AG09319 (cell line): ENCODE measurements at places on chromosomes 1 and 21.

GRCh38 chr1:218658269-218658668, 313.1 kb downstream of the TGFB2 start:
- DNase-seq = no peak

DNA sequence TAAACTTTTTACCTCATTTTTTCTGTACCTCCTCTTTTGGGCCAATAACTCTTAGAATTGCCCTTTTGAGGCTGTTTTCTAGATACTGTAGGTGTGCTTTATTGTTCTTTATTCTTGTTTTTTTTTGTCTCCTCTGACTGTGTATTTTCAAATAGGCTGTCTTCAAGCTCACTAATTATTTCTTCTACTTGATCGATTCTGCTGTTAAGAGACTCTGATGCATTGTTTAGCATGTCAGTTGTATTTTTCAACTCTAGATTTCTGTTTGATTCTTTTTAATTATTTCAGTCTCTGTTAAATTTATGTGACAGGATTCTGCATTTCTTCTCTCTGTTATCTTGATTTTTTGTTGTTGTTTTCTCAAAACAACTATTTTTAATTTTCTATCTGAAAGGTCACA, 130.3 kb downstream of the PHTF1 start:
- no peak for DNase-seq

GRCh38 chr1:47661040-47661439, 223.2 kb downstream of the FOXD2 start:
- no peak for DNase-seq

DNA sequence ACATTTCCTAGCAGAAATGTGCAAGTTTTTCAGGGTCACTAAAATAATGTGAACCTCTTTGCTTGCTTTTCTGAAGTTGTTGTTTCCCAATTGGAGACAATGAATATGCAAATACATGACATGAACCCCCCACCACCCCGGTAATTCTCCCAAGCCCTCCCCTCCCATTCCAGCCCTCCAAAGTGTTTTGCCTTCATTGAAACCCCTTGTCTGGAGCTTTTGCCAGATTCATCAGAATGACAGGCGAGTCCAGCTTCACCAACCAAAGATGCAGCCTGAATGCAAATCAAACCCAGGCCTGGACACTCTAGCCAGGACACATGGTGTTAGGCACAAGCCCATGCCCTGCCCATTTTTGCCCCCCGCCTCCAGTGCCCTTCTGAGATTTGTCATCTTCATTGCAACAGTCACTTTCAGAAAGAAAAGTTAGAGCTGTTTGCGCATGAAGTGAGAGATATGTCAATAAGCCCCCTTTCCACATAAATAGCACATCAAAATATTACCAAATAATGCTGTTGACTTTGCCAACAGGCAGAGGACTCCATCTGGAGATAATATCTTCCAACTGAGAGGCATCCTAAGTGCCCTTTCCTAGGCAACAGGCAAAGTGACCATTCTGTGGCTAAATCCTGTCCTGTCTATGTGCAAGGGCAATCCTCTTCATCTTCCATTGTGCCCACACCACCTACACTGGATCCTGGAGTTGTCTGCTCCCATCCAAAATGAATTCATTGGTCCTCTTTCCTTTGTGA, 145.6 kb upstream of the NFIA start:
- no peak for DNase-seq

- DNase-seq = no peak
These were observed 608 bp downstream of the SNRNP40 start for GRCh38 chr1:31295874-31296485.

GRCh38 chr21:37358397-37358796, 8.2 kb upstream of the DYRK1A start:
- DNase-seq = no peak

DNA sequence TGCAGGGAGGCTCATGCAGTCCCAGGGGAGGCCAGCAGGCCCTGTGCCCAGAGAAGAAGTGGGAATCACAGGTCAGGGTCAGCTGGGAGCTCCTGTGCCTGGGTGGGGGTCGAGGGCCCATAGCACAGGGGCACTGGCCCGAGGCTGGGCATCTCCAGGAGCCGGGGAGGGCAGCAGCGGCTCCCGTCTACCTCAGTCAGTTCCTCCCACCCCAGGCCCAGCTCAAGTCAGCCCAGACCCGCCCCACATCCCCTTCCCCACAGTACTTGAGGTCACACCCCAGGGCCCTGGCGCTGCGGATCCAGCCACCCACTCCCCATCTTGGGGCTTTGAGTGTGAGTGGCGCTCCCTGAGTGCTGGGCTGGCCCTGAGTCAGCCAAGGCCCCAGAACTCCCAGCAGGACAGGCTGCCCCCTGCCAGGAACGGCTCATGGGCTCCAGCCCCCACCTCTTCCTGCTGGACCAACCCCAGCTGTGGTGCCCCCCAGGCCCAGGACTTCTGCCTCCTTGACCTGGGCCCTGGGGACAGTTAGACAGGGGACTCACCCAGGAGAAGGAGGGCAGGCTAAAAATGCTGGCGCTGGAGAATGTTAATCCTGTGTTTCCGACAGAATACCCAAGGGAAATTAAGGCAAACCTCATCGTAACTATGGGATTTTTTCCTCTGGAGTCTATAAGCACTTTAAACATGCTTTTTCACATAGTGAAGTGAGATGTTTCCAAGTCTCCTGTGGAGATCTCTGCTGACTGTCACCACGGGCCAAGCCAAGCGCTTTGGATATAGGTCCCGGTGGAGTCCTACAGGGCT, 68.8 kb upstream of the COL6A1 start:
- DNase-seq = no peak

DNA sequence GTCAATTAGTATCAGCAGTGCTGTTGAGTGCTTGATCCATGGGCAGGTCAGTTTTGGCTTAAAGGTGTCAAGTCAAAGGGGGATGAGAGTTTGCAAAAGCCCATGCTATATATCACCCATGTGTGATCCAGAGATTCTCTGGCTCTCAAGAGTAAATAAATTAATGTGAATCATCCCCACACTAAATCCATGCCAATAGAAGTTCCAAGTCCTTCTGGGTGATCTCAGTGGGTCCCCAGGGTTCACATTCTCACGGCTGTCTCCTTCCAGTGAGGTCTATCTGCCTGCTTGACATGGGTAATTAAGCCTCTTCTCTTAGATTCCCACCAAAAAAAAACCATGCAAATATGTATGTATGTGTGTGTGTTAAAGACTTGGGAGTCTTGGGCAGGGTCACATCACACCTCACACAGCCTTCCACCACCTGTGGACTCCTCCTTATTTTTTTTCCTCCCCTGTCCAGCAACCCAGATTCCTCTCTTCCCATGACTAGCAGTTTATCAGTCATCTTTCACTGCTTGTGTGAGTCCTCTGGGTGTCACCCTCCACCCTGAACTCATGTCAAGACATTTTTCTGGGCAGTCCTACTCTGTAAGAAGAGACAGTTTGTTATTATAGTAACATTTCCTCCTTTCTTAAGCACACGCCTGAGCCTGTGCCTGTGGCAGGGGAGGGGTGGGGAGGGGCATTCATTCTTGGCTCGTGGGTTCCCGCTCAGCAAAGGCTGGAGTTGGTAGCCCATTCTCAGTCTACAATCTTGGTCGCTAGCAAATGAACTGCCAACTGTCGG, 14.3 kb upstream of the S100A11 start:
- no peak for DNase-seq

DNA sequence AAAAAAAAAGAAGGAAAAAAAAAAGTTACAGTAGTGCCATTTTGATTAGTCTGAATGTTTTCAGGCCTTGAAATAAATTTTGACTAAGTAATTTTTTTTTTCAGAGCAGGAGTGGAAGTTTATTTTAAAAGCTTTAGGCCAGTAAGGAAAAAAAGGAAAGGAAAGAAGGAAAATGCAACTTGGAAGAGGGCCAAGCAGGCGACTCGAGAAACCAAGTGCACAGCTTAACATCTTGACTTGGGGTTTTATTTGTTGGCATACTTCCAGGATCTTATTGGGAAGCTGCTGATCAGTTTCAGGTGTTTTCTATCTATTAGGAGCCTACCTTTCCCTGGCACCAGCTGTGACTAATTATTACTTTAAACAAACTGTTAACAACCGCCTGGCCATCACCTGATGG, 41.7 kb downstream of the ATF3 start:
- DNase-seq = no peak

DNA sequence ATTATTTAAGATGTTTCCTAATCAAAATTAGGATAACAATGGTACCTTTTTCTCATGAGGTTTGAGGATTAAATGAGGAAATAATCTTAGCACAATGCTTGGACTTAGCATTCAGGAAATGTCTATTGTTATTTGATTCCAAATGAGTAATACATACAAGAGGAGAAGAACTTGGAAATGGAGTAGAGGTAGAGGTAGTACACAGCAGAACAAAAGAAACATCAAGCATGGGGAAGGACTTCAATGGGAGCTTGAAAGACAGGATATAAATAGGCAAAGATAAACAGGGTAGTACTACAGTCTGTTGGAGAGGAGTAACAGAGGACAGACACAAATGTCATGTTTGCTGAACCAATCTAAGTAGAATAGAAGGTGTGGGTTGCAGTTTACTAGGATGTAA, 59.5 kb upstream of the RGS2 start:
- no peak for DNase-seq

DNA sequence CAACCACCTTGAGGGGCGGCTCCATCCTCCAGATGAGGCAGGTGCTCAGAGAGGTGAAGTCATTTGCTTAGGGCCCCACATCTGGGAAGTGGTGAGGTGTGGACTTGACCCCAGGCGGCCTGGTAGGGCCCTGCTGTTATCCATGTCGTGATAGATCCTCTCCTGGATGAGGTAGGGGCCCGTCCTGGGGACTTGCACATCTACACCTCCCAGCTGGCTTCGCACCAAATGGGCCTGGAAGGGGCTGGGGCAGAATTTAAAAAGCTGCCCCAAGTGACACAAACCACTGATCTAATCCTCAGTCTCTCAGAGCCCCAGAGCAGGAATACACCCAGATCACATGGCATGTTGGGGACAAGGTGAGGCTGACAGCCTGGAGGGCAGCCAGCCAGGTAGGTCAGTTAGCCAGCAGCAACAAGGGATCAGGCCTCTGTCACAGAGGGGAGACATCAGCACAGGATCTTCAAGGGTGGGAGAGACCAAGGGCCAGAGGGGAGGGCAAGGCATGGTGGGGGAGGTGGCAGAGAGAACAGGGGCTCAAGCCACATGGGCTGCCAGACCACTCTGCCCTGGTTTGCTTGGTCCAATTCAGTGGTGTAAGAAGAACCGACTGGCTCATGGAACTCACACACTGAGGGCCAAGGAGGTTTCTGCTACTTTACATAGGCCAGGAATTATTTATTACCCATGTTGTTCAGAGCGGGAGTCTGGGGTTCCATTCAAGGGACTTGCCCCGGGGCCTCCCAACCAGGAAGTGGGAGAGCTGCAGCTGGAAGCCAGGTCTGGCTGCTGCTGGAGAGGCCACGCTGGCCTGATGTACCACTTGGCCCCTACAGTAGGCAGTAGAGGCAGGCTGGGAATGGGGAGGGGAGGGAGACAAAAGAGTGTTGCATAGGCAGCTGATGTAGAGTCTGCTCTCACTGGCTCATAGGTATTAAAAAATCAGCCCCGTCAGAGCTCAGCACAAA, 12.1 kb downstream of the LRP8 start:
- DNase-seq = no peak

GRCh38 chr1:75208862-75209261, 74.7 kb downstream of the LHX8 start:
- no peak for DNase-seq

GRCh38 chr1:3727042-3727824, 25.0 kb upstream of the CCDC27 start:
- no peak for DNase-seq

GRCh38 chr1:230167419-230167852, 100.4 kb downstream of the GALNT2 start:
- DNase-seq = no peak

DNA sequence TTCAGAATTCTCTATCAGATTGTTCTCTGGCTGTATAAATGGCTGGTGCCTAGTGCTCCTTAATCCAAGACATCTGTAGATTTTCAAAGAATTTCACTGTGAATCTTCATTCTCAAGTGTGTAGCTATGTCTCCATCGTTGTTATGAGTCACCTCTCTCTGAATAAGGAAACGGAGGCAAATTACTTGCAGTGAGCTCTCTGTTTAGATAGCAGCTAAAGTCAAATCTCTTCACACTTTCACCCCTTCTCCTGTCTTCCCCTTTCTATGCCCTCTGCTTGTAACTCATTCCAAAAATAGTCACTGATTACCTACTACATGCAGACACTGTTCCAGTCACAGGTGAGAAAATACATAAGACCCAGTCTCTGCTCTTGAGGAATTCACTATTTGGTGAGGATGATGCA, 39.7 kb downstream of the CHML start:
- no peak for DNase-seq

GRCh38 chr1:209845408-209845725, 17.6 kb downstream of the UTP25 start:
- no peak for DNase-seq

- DNase-seq = peak; percentile 16
These were observed 33.6 kb upstream of the FHAD1 start for GRCh38 chr1:15213341-15213821.

DNA sequence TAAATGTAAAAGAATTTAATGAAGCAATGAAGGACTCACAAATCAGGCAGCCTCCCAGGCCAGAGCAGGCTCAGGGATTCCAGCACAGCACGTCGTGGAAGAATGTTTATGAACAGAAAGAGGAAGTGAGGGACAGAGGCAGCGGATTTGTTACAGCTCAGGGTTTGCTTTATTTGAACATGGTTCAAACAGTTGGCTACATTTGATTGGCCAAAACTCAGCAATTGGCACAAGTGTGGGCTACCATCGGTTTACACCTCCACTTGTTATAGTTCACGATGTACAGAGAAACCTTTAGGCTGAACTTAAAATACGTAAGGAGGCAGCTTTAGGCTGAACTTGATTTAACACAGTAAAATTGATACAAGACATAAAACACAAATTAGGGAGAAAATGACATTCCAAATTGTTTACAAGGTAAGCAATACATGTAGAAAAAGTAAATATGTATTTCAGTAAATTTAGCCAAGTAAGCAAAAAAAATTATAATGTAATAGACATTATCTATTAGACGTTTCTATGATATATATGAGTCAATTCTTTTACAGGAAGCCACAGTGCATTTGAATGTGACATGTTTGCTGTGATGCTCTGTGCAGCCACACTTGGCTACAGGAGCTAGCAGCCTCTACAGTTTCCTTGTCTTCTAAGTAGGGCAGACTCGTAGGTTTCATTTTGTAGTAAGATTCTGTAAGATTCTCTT, 126.5 kb downstream of the ADSS2 start:
- DNase-seq = no peak

- no peak for DNase-seq
These were observed 13.0 kb downstream of the CAMSAP2 start for GRCh38 chr1:200751717-200752116.

- no peak for DNase-seq
These were observed 624 bp downstream of the CTSK start for GRCh38 chr1:150807249-150808023.
